ENCODE measurements at places on chromosomes 1 and 21.

- no peak for DNase-seq
Measured at GRCh38 chr21:25062061-25062460, 545.2 kb downstream of the MRPL39 start.

GRCh38 chr1:164310166-164310565 is 248.8 kb upstream of the PBX1 start:
- DNase-seq = no peak

DNA sequence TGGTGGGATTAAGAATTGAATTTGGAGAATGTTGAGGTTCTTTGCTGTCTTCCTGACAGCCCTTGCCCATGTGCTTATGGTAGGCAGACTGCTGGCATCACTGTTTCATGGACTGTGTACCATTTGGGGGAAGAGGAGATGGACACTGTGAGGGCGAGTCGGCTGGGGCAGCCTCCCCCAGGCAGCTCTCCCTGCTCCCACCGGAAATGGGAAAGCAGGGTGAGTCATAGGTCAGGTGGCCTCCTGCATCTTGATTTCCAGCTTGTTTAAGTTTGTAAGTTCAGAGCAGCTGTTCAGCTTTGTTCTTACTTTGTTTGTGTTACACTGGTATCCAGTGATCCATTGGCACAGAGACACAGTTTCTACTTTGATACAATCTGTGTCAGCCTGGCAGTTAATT is 87.2 kb upstream of the CNIH3 start:
- DNase-seq = peak; percentile 57

DNA sequence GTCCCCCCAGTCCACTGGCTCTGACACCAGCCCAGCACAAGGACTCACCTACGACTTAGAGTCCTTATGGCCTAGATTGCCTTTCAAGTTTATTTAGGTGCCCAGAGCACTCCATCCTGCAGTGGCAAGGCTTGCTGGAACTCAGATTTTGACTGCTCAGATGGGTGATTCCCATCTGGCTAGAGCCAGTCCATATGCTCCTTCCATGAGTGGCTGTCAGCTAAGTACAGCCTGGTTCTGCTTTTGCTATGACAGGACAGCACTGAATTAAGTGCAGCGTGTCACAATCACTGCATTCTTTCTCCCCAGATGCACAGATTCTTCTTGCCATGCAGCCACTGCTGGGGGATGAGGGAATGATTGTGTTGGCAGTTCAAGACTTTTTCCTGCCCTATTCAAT is 43.8 kb downstream of the GPR52 start:
- DNase-seq = no peak

DNA sequence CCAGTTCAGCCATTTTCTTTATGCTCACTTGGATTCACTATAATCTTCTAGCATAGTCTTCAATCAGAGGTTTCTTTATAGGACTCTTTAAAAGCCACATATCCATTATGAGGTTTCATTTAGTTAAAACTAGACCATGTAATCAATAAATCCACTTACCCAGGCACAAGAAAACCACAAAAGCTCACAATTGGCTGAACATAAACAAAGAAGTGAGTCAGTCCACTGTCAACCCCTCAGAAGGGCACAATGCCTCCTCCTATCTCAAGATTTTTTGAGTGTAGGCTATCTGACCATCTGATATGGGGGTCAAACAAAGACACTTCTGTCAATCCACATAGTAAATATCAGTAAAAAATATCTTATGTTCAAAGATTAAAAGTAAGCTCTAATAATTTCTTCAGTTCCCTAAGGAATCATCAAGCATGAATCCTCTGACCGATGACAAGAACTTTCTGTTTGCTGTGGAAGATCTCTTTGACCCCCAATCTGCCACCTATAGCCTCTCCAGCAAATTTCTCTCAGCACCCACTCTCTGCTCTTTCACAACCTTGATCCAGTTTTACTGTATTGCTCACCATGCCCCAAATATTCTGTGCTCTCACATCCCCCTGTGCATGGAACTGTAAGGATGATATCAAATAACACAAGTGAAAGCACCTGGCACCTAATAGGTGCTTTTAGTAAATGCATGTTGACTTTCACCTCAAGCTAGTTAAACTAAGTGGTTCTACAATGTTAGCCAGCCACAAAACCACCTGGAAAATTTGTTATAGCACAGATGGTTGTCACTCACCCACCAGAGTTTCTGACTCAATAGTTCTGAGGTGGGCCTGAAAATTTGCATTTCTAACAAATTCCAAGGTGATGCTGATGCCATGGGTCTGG is 16.7 kb downstream of the RAB3B start:
- DNase-seq = no peak

- DNase-seq = peak; percentile 84
Measured at GRCh38 chr1:150976879-150977694, 2.5 kb upstream of the CERS2 start.

- no peak for DNase-seq
Measured at GRCh38 chr1:165228111-165228655, 128.3 kb downstream of the LMX1A start.

- DNase-seq = peak; percentile 89
Measured at GRCh38 chr1:1291548-1292441, 11.6 kb downstream of the SCNN1D start.

DNA sequence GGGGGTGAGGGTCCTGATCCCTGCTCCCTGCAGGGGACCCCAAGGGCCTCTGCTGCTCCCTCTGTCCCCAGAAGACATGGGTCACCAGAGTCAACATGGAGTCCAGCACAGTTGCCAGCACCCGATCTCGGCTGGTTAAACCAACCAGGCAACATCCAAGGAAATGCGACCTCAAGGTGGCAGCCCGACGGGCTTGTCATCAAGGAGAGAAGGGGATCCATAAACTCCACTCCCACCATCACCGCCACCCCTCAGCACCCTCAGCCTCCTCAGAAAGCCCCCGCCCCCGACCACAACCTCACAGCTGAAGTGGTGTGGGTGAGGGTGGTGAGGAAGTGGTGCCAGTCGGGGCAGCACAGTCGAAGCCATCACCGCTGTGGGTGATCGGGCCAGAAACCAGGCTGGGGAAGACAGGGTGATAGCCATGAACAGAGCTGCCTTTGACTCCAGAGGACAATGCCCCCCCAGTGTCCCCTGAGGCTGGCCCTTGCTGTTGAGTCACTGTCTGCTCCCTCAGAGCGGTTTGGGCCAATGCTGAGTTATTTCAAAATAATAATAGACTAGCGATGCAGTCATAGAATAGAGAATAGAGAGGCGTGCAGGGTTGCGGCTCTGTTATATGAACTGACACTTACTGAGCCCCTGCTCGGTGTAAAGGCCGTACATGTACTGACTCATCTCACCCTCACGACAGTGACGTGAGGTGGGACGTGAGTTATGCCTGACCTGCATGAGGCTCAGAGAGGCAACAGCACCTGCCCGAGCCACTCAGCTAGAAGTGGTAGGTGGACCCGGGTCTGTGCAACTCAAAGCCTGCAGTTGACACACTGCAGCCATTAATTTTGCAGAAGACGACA is 88.7 kb upstream of the IFFO2 start:
- no peak for DNase-seq

GRCh38 chr1:71285529-71285928 is 204.7 kb upstream of the ZRANB2 start:
- no peak for DNase-seq

- DNase-seq = no peak
Measured at GRCh38 chr1:103937763-103938357, 188.2 kb downstream of the AMY1C start.

DNA sequence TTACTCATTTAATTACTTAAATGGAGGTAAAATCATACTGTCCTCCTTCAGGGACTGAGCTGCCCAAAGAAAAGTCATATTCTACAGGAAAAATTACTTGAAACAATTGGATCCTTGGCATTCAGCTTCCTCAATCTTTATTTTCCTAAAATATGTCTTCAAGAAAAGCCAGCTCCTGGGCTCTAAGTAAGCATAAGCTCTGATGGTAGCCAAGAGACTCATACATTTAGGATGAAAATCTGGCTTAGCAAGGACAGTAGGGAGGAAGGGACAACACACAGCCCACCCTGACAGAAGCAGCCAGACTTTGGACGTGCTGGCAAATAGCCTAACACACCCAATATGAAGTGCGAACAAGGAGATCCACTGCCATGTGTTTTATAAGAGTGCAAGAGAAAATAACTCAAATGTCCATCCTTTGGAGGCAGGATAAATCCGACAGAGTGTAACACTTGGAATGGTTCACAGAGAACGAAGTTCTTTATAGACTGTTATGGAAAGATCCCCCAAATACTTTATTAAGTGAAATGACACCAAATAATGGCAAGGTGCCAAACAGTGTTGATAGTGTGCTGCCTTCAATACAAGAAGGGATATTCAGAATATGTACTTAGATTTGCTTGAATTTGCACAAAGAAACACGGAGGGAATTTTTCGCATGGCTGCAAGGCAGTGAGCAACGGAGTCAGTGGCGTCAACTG is 14.1 kb downstream of the CAPN8 start:
- DNase-seq = no peak

DNA sequence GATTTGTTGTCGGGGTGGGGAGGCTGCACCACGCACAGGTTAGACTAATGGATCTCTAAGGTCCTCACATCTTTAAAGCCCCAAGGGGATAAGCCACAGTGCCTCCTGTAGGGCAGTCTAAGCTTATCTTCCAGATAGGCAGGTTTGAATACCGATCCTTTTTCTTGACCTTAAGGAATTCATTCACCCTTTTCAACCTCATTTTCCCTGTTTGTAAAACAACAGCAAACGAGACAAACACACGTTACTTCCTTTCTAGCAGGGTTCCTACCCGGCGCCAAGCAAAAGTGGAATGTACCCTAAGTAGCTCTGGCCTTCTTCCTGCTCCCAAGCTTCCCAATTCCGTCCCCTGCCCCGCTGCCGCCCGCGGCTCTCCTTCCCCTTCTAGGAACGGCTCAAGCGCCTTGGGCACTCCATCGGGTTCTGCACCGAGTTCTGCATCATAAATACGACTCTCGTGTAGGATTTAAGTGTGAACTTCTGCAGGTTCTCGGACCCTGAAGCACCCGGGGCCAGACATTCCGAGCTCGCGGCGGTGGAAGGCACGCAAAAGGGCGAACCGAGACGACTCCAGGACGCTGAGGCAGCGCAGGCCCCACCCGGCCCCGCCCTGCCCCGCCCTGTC is 548 bp upstream of the CDC20 start:
- peak; percentile 64 for DNase-seq

DNA sequence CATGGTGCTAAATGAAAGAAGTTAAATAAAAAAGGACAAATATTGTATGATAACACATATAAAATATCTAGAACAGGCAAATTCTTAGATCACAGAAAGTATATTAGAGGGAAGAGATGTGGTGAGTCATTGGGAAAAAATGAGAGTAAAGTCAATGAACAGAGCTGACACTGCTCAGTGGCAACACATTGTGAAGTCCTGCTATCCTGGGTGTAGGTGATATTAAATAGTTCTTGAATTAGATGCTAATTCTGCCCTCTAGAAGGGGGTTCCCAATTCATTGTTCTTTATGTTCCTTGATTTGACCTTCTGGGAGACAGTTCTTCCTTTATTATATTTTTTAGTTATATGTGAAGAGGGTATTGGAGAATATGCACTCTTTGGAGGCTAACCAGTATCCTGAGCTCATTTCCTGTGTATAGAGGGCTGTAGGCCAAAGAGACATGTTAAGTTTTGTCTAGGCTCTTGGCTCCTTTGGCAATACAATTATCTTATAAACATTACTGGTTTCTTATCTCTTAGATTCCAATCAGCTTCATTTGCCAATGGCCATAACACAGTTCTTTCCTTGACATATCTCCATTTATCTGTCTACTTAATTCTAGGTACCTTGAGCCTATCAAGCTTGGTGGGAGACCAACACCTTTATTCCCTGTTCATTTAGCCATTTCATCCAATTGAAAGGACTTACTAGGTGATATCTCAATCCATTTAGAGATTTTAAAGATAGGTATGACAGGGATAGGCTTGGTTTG is 6.6 kb upstream of the SLC35A3 start:
- DNase-seq = no peak

GRCh38 chr1:43539726-43540434 is 9.2 kb downstream of the PTPRF start:
- no peak for DNase-seq

DNA sequence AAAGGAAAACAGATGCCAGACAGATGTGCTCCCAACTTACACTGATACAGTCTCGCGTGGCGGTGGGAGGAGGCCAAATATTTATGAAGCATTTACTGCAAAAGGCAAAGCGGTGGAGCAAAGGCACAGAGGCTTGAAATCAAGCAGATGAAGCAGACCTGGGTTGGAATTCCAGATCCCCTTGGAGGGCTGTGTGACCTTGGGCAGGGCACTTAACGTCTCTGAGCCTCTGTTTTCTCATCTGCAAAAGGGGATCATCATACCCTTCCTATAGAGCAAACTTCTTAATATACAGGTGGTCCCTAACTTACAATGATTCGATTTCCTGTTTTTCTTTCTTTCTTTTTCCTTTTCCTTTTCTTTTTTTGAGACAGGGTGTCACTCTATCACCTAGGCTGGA is 54.1 kb downstream of the IGSF21 start:
- DNase-seq = no peak

GRCh38 chr1:246460406-246460805 is 46.7 kb downstream of the SMYD3 start:
- DNase-seq = no peak

DNA sequence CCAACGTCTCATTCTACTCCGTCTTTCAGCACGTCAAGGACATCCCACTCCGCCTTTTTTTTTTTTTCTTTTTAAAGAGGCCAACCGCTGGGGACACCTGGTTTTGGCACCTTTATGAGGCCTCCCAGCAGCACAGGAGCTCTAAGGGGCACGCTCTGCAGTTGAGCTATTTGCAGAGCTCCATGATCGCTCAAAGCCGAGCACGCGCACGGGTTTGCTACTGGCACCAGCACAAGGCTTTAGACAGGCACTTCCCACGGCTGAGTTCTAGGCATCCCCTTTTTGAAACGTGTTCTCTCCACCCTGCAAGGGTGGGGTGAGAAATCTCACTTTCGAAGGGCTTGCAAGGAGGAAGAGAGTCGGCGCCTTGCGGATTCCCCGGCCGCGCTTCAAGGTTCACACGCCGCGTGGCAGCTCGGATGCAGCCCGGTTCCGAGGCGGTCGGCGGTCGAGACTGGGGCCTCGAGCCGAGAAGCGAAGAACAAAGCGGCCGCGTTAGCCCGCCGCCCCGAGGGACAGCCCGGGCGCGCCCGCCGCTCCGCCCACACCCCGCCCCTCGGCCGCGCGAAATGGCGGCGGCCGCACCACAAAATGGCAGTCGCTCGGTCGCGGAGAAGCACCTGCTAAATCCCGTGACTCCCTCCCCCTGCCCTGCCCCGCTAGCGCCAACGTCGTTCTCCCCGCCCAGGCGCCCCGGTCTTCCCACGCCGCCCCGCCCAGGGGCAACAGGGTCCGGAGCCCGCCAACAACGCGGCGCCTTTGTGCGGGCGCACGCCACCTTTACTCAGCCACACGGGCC is 12.9 kb upstream of the SPEN start:
- DNase-seq = peak; percentile 81

Data from K562 (cell line).